ENCODE measurements at places on chromosomes 1 and 21.
A peak's percentile ranks its signal among the peaks of the same experiment; 100 is the strongest.

GRCh38 chr1:239999170-239999569, 92.5 kb upstream of the FMN2 start:
- no peak for DNase-seq

DNA sequence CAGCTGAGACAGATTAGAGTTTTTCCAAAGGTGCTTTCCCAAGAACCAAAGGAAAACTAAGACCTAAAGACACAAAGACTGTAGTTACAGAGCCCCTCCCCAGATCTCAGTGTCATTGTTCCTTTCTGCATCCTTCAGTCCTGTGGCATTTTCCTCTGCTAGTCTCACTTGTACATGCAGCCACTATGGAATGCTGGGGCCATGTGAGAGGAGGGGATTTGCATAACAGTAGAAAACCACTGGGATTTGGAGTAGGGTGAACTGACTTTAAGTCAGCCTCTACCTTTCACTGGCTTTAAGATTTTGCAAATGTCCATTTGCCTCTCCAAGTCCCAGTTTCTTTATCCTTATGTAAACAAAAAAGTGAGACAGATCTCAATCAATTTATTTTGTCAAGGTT, 119.4 kb upstream of the F3 start:
- DNase-seq, result no peak

GRCh38 chr1:169511316-169512005, 25.7 kb upstream of the SLC19A2 start:
- no peak for DNase-seq

DNA sequence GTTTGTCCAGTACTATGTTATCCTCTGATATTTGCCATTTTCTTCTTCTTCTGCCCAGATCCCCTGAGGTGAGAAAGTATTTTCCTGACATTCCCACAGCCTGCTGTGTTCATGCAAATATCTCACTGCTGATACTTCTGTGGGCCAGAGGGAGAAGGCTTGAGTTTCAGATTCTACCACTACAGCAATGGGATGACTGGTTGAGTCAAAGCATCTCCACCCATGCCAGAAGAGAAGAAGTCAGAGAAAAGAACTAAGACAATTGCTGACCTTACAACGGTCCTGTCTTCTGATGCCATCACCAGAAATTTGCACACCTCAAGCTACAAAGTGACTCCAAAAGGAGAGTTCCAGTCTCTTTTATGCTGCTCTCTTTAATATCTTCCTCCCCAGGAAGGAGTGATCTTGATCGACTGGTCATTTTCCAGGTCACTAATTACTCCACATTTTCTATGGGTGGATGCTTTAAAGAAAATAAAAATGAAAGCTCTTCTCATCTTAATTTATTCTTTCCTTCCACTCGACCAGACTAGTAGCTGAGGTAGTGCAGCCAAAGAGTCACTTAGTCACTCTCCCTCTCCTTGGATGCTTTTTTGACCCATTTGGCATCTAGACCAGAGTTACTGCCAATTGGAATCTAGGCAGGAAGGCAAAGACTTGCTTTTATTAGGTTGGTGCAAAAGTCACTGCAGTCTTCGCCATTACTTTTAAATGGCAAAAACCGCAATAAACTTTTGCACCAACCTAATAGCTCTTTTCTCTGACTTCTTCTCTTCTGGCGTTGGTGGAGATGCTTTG, 195.1 kb downstream of the PTPRC start:
- DNase-seq, result no peak

GRCh38 chr21:45547545-45547900, 5.3 kb upstream of the SLC19A1 start:
- no peak for DNase-seq

DNA sequence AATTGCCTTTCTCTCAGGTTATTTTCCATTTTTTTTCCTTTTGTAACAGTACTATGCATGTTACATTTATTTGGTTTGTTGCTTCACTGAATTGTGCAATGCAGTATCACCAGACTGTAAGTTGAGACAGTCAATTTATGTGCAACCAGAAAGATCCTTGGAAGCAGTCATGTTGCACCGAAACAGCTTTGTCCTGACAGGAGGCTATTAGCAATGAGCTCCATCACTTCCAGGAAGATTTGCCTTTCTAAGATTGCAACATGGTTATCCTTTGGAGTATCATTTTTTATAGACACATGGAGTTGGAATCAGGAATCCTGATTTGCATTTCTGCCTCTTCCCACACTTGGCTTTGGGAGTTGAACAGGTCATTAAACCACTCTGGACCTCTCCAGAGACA, 84.5 kb upstream of the ST6GALNAC5 start:
- no peak for DNase-seq

DNA sequence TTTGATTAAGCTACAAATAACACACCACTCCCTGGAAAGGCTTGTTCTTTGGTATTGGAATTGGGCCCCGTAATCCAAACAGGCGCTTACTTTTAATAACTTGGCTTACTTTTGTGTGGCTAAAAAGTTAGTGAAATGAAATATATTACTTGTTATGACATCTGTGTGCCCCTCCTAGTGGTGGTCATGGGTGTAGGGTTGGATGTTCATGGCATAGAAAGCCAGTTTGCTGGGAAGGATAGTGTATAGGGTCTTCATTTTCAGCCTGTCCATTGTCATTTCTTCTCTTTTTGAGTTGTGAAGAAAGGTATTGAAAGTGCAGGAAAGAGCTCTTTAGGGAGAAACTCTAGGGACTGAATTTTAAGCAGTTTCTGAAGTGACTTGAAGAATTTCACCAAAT, 5.9 kb downstream of the CDC14A start:
- no peak for DNase-seq

DNA sequence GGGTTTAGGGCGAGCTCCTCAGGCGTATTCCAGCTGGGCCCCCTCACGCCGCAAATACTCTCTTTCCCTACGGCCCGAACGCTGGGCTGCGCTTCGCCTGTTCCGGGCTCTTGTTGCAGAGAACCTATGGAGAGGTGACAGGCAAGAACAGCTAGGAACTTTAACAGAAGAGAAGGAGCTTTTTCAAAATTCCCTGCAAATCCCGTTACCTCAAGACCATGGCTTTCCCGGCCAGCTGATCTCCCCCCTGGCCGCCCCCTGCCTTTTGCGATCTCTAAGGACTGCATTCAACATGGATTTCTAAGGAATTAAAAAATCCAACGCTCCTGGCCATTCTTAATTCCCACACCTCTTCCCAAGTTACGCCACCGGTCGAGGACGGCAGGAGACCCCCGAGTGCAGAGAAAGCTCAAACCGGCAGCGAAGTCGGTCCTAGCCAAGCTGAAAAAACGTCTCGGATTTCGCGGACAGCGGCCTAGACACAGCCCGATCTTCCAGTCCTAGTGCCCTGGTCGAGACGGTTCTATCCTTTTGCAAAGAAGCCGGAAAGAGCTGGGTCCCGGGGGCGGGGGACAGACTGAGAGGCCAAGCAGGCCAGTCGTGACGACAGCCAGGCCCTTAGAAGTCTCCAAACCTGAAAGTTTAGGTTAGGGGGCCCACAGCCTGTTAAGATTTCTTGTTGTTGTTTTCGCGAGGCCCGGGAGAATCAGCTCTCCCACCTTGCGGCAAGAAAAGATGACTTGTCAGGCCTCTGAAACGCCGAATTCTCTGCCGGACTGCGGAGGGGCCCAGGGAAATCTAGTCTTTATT, 1.1 kb upstream of the TBX15 start:
- no peak for DNase-seq

GRCh38 chr1:15961492-15961891, 14.4 kb downstream of the ZBTB17 start:
- no peak for DNase-seq

DNA sequence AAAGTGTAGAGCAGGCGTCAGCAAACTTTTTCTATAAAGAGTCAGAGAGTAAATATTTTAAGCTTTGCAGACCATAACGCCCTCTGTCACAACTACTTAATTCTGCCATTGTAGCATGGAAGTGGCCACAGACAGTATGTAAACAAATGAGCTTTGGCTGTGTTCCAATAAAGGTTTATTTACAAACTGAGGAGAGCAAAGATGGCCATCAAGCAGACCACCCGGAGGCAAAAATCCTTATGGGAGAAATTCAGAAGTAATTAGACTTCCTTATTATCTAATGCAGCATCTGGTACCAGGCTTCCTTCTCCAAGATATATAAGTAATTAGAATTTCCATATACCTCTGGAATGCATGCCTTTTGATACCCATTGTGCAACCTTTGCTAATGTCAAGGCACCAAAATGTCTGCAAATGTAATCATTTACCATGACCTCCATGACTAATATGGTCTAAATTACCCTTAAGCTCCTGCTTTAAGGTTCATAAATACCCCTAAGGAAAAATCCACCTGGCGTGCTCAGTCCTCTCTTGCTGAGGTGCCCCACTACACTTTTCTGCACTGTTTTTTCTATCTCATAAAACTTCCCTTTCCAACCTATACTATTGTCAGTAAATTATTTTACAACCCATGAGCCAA, 377.8 kb downstream of the MATN1 start:
- no peak for DNase-seq

- DNase-seq, result no peak
Measured at GRCh38 chr21:24903994-24904635, 703.2 kb downstream of the MRPL39 start.

DNA sequence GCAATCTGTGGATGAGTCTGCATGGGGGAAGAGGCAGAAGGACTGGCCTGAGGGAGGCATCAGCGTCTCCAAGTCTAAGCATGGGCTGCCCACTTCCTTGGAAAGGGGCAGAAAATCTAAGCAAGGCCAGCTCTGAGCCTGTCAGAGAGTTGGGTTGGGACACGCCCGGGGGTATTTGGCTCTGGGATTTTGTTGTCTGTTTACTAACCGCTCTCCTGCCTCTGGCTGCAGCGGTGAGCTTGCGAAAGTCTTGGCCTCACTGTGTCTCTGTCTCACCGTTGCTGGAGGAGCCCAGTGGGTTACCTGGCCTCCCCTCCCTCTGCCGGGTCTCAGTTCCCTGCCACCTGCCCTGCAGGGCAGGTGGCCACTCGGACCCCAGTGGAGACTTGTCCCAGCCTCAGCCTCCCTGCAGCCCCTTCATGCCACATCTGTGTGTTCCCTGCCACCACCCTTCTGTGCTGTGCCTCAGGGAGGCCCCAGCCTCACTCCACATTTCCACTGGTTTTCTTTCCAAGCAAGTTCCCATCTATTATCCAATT, 33.7 kb downstream of the EDN2 start:
- no peak for DNase-seq

GRCh38 chr1:53947172-53947907, 1.2 kb downstream of the LRRC42 start:
- no peak for DNase-seq

DNA sequence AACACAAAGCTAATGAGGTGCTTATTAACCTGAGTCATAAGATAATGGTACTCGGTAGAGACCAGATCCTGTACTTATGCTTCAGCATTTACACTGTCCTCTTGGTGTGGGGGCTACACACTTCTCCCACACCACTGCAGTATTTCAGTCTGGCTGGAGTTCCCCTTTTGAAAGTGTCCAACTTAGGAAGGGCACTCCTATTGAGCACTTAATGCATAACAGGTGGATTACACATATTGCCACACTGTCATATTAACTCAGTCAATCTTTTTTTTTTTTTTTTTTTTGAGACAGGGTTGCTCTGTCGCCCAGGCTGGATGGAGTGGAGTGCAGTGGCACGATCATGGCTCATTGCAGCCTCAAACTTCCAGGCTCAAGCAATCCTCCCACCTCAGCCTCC, 1.5 kb downstream of the GPATCH4 start:
- DNase-seq, result no peak

- no peak for DNase-seq
Measured at GRCh38 chr1:184937729-184938128, 36.6 kb downstream of the NIBAN1 start.

- DNase-seq, result no peak
Measured at GRCh38 chr21:46154955-46155513, 345 bp downstream of the FTCD start.

DNA sequence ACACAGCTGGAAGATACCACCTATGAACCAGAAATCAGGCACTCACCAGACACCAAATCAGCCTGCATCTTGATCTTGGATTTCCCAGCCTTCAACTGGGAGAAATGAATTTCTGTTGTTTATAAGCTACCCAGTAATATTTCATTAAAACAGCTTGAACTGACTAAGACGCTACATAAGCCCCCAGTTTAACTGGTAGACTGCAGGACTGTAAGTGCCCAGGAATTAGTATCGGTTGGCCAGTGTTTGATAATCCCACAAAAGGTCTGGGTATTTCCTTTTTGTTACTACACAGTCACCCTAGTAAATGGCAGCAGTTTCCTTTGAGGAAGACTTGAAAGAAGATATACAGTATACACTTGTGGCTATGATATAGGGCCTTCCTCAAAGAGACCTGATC, 7.3 kb upstream of the SLC35D1 start:
- no peak for DNase-seq

GRCh38 chr1:205365945-205366463, 9.3 kb upstream of the KLHDC8A start:
- no peak for DNase-seq

GRCh38 chr21:31553926-31554325, 105.6 kb upstream of the SOD1 start:
- DNase-seq, result no peak

DNA sequence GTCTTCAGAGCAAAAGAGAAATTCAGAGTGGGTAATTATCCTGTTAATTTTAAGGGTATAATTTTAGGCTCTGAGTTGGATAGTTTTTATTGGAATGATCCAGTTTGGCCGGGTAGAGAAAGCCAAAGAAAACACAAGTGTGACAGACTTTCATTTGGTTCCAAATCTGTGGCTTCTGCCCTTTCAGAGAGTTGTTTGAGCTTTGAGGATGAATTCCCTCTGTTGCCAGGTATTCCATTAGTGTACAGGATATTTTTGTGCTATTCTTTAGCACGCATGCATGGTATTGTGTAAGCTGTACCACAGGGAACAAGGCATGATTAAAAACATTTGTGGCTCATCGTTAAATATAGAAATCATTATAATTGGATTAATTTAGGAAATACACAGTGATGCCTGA, 384.4 kb downstream of the ADGRL2 start:
- no peak for DNase-seq

- DNase-seq, result no peak
Measured at GRCh38 chr1:235588156-235588555, 61.4 kb downstream of the GNG4 start.

GRCh38 chr21:29477347-29477746, 178.6 kb downstream of the BACH1 start:
- DNase-seq, result no peak

DNA sequence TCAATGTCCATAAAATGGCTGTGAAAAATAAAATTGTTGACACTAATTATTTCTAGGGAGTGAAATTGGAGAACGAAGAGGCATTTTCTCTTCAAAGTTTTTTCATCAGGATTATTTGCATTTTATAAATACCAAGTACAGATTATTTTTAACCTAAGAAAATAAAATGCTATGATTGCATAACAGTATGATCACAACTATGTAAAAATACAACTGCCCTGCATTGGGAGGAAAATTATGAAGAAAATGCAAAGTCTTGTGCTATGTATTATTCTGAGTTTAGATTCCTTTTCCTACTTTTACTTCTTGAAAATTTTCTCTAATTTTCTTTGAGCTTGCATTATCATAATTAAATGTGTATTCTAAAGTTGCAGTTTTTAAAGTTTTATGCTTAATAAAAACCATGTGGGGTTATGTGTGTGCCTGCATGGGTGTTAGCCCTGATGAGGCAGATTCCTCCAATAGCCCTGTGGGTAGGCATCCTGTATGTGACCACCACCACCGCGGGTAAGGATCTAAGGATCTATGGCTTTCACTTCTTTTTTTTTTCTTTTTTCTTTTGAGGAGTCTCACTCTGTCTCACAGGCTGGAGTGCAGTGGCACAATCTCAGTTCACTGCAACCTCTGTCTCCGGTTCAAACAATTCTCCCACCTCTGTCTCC, 24.7 kb downstream of the STX6 start:
- DNase-seq, result no peak

- peak; percentile 54 for DNase-seq
Measured at GRCh38 chr1:11802973-11803885, 2.5 kb downstream of the MTHFR start.

- no peak for DNase-seq
Measured at GRCh38 chr1:19360843-19361610, 48.9 kb downstream of the SLC66A1 start.
